ENCODE measurements at places on chromosomes 12 and 14. TPM values are rescaled to one million over a fixed set of nuclear protein-coding genes. Genes with fewer than 3 reads are reported as not detected.

Gene VCPKMT
- 3.7 TPM for total RNA-seq

Gene INHBE
- total RNA-seq = 12.7 TPM

Gene NPFF
- not detected for total RNA-seq

Gene RNU6-7
- total RNA-seq = not detected

Gene DDX23
- 91.2 TPM for total RNA-seq

Gene EIF2S3B
- total RNA-seq = 16.2 TPM

Gene DPY19L2
- 1.8 TPM for total RNA-seq

Gene LALBA
- not detected for total RNA-seq

Gene KRT3
- not detected for total RNA-seq

Gene C14orf39
- not detected for total RNA-seq

Gene APEX1
- total RNA-seq = 58.3 TPM

Gene RDH5
- total RNA-seq = 3.7 TPM

Gene TAS2R46
- 1.8 TPM for total RNA-seq

Gene TPH2
- not detected for total RNA-seq

Gene CCDC92
- 8.2 TPM for total RNA-seq

Gene MMP19
- 5.9 TPM for total RNA-seq

Gene C14orf180
- total RNA-seq = not detected

Gene NAV3
- 42.1 TPM for total RNA-seq

Gene ARID4A
- total RNA-seq = 8.2 TPM

Gene GALNT16
- 0.85 TPM for total RNA-seq

Gene BCL2L14
- not detected for total RNA-seq

Gene PRH1
- 16.6 TPM for total RNA-seq

Gene METTL25
- total RNA-seq = 11.3 TPM

Gene MYO1H
- total RNA-seq = not detected

Gene BIN2
- not detected for total RNA-seq

Gene KERA
- total RNA-seq = not detected

Gene SSPN
- total RNA-seq = 24.6 TPM

Gene SARNP
- total RNA-seq = 89.2 TPM

Gene DTX3
- total RNA-seq = 11.5 TPM

Gene E2F7
- total RNA-seq = 3.9 TPM

Gene GPR84
- not detected for total RNA-seq

Gene RPGRIP1
- not detected for total RNA-seq

Gene TOMM20L
- total RNA-seq = not detected

Gene RNASE4
- total RNA-seq = 29.1 TPM

Gene SLCO1B1
- total RNA-seq = not detected

Gene KLRF1
- total RNA-seq = 0.18 TPM

Gene GLT1D1
- not detected for total RNA-seq

Gene OR4L1
- total RNA-seq = not detected

Gene OR4E2
- total RNA-seq = not detected

Gene CTSG
- total RNA-seq = not detected

Gene CDKN1B
- total RNA-seq = 32.5 TPM

Gene OTX2
- total RNA-seq = not detected

Gene CATSPERB
- not detected for total RNA-seq

Gene PELI2
- total RNA-seq = 16.6 TPM

Gene ZFP36L1
- total RNA-seq = 14.1 TPM

Gene GPRC5D
- not detected for total RNA-seq

Gene ATG101
- total RNA-seq = 101 TPM

Gene AQP2
- not detected for total RNA-seq

Gene ADCY6
- 43.7 TPM for total RNA-seq

Gene PIANP
- not detected for total RNA-seq

All from smooth muscle cell of bladder (primary cell).